AG08396 (cell line): ENCODE measurements at places on chromosomes 12 and 14.
A peak's percentile ranks its signal among the peaks of the same experiment; 100 is the strongest.

DNA sequence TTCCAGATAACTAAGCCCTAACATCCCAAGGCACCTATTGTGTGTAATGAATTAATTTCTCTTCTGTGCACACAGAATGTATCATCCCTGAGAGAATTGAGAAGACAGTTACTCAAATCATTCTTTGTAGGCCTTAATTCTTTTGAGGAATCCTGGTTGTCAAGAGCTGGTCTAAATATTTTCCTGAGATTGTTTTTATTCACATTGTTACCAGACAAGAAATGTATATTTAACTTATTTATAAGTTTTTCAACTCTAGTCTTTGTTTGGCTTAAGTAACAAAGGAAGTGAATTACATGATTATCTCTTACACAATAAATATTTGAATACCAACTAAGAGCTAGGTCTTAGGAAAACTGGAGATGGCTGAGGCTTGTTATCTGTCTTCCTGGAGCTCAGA is 169.4 kb downstream of the DACT1 start:
- no peak for DNase-seq

GRCh38 chr12:78403136-78403535 is 461.4 kb upstream of the SYT1 start:
- DNase-seq, result peak; percentile 7

GRCh38 chr14:103445806-103446205 is 60.6 kb downstream of the MARK3 start:
- DNase-seq, result no peak

GRCh38 chr12:58547217-58547616 is 373.1 kb downstream of the LRIG3 start:
- no peak for DNase-seq

GRCh38 chr12:59056966-59057365 is 136.7 kb upstream of the LRIG3 start:
- DNase-seq, result no peak

- DNase-seq, result no peak
Observed at GRCh38 chr14:78608998-78609787, 439.0 kb downstream of the NRXN3 start.

GRCh38 chr12:118015306-118015705 is 1.2 kb upstream of the RFC5 start:
- no peak for DNase-seq

DNA sequence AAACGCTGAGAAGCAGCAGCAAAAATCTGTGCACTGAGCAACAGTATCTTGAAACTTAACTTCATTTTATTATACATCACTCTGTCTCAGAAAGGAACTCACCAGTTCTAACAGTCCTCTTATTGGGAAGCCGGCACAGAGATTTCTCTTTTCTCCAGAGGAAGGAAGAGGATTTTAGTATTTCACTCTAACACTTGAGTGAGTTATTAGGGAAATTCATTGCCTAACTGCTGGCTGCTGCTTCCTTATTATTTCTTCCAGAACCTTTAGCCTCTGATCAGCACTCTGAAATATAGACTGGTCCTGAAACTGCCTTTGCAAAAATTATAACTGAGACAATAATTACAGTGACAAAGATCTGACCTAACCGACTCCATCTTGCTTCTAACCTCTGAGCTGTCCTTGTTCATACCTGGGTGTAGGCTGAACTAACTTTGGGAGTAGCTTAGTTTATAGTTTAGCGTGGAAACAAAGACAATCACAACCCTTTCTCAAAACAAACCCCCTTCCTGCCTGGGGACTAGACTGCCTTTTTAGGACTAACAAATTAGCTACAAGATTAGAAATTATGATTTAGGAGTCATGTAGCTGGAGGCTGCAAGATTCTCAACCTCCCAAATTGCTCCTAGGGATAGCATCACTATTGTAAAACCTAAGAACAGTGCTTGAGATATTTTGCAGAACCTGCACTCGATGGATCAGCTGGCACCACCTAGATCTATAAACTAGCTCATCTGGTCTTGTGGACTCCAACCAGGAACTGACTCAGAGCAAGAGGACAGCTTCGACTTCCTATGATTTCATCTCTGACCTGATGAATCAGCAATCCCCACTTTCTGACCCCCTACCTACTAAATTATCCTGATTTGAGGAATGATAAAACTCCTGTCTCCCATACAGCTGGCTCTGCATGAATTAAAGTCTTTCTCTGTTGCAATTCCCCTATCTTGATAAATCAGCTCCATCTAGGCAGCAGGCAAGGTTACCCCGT is 117.5 kb downstream of the DYRK2 start:
- no peak for DNase-seq

DNA sequence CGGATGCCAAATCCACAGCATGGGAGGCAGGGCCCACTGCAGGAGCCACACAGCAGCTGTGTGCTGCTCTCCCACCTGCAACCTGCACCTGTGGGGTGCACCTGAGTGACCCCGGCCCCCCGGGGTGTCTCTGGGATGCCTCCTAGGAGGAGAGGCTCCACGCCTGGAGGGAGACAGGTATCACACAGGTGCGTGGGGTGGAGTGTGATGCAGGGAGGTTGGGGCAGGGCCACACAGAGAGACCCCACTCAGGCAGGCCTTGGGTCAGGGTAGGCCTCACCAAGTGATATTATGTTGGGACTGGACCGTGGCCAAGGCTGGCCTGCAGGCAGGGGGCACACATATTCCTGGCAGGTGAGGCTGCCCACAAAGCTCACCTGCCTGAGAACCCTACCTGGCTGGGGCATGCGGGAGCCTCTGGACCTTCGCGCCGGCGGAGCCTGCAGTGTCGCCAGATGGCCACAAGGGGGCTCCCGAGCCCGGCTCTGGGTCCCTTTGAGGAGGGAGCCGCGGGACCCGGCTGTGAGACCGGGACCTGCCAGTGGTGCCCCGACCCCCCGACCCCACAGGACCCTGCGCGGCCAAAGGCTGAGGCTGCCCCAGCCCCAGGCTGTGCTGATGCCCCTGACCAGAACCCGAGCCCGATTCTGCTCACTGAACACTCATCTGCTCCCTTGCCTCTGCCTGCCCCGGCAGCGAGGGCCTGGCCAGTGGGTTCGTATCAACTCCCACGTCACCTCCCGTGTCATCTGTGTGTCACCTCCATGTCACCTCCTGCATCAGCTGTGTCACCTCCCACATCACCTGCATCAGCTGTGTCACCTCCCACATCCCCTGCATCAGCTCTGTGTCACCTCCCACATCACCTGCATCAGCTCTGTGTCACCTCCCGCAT is 11.4 kb downstream of the TMEM121 start:
- peak; percentile 86 for DNase-seq

DNA sequence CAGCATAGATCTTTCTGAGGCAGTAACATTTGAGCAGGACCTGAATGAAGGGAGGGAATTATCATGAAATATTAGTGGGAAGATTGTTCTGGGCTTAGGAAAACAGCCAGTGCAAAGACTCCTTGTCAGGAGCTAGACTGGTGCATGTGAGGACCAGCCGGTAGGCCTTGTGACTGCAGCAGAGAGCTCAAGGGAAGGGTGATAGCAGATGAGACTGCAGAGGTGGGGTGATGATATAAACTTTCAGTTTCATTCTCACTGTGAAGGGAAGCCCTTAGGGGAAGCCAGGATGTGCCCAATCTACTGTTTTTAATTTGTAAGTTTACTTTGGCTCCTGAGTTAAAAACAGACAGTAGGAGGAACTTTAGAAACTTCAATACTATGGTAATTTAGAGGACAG is 12.4 kb downstream of the IL22 start:
- DNase-seq, result peak; percentile 23

DNA sequence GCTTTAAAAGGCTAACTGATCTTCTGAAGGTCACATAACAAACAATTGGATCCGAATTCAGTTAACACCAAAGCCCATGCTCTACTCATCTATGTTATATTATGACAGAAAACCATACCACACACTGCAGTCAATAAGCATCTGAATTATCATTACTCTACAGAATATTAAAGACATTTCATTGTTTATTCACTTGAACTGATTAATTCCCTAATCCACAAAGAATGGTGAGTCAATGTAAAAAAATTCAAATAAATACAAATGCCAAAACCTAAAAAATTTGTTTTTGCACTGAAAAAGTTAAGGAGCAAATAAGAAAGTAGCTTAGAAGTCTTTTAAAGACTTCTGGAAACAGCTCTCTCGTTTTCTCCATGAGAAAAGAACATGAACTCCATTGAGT is 13.7 kb downstream of the NID2 start:
- DNase-seq, result no peak

DNA sequence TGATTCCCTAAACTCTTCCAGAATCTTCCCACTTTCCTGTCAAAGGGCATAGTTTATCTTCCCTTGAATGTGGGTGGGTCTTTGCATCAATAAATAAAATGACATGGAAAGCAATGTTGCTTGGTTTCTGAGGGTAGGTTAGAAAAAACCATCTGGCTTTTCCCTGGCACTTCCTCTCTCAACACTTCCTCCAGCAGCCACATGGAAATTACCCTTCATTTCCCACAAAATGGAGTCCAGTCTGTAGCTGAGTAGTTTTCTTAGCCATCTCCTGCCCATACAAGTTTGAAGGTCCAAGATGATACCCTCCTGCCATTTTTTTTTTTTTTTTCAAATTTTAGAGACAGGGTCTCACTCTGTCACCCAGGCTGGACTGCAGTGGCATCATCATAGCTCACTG is 11.1 kb upstream of the NDUFA12 start:
- DNase-seq, result no peak

DNA sequence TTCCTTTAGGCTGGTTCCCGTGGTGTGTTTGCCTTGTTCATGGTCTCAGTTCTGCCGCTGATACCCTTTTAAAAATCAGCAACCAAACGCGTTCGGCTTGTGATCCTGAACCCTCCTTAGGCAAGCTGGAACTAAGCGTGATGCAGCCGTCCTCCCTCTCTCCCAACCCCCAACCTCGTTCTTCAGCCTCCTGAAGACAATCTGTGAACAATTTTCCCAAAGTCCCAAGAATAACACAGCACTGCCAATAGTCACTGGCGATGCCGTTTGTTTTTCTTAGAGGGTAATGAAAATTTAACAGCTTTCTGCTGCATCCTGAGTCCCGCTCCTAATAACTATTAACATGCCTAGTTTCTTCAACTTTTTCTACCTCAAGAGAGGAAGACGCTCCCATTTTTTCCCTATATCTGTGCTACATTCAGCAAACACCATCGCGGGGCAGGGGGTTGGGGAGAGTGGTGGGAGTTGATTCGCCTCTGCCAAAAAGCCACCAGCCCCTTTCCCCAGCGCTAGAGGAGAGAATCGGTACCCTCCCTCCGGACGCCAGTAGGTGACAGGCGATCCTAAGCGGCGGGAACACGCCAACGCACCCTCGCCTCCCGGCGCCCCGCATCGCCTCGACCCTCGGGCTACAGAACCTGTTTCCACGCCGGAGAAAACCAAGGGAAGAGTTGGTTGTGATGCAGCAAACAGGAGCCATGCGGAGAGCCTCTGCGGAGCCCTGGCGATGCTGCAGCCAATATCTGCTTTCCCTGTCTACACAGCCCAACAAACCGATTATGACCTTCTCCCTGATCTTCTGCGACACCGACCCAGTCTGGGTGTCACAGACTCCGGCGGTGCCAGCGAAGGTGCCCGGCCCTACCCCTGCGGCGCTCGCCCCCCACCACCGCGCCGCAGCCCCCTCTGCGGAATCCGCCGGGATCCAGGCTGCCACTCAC is 752 bp downstream of the PRICKLE1 start:
- peak; percentile 43 for DNase-seq

DNA sequence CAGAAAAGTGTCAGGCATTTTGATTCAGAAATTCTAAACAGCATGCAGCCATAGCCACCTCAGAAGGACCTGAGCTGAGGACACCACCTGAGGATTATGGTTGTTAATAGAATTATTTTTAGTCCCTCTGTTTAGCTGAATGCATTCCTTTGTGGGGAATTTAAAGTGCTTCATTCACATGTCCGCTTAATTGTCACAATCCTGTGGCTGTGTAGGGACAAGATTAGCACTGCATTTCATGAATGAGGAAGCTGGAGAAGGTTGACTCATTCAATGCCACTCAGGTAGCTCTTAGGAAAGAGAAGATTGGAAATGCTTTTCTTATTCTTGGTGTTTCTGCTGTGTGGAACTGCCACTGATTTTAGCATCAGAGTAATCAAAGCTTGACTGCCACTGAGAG is 42.0 kb upstream of the KRR1 start:
- DNase-seq, result no peak

DNA sequence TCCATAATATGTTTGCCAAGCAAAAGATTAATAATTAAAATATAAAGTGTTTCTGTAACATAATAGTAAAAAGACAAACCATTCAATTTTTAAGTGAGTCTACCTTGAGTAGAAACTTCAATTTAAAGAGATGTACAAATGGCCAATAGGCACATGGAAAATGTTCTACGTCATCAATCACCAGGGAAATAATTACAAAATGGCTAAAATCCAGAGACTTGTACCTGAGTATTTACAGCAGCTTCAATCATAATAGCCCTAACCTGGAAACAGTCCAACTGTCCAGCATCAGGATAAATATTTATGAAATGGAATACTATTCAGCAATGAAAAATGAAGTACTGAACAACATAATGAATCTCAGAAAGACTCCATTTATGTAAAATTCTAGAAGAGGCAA is 95.5 kb upstream of the FAR2 start:
- DNase-seq, result no peak

- DNase-seq, result peak; percentile 93
Observed at GRCh38 chr12:121799842-121800693, 3.7 kb upstream of the SETD1B start.

DNA sequence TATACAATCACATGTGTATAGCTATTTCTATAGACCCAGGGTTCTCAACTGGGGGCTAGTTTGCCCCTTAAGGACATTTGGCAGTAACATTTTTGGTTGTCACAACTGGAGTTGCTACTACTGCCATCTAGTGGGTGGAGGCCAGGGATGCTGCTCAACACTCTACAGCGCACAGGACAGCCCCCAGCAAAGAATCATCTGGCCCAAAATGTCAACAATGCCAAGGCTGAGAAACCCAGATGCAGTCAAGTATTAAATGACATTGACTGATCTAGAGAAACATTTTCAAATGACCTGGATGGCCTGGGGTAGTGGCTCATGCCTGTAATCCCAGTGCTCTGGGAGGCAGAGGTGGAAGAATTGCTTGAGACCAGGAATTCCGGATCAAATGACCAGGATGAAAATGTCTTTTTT is 5.8 kb downstream of the WSB2 start:
- no peak for DNase-seq

- DNase-seq, result no peak
Observed at GRCh38 chr14:52015411-52016030, 26.2 kb downstream of the RTRAF start.

- DNase-seq, result no peak
Observed at GRCh38 chr12:69332815-69333358, 15.3 kb upstream of the LYZ start.

- no peak for DNase-seq
Observed at GRCh38 chr12:51429700-51430099, 5.1 kb downstream of the SLC4A8 start.

- no peak for DNase-seq
Observed at GRCh38 chr12:49126852-49127763, 4.1 kb downstream of the TUBA1B start.
